ENCODE measurements at places on chromosomes 16 and 17.

- DNase-seq: no peak
Observed at GRCh38 chr17:55430541-55431288, 9.1 kb upstream of the MMD start.

DNA sequence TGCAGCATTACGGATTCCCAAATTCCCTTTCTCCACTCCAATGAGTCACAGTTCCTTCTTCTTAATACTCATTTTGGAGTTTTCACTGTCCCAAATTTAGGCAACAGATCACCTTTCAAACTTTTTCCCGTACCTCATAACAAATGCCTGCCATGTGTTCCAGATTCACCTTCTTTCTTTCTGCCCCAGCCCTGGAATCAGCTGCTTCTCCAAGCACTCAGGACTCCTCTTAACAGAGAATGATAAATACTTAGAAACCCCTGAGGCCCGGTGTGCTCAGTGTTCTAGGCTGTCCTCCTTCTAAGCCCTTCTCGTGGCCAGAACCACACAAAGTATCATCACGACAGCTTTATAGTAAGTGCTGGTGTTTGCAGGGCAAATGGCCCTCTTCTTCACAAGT lies 14.9 kb downstream of the CSNK1D start:
- no peak for DNase-seq

DNA sequence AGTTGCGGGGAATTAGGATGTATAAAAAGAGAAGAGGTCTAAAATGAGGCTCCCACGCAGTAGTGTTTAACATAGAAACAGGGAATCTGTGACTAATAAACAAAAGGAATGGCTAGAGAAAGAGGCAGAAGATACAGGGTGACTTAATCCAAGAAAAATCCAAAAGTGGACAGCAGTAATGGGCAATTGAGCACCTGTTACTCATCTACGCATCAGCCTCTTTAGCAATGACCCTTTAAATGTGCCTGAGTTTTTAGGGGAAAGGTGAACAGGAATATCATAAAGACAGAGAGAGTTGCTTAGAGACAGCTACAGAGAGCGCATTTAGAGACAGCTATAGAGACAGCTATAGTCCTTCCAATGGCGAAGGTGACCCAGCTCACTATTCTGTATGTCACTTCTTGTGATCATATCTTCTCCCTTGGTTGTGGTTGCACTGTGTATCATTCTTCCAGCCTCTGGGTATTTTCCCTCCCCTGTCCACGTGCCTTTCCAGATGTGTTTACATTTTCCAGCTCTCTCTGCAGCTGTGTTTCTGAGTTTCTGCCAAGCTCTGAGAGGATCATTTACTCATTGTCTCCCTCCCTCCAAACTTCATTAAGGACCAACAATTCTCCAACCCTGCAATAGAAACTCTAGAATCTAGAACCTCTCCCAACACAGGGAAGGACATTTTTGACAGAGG lies 61.5 kb downstream of the MYOCD start:
- no peak for DNase-seq

DNA sequence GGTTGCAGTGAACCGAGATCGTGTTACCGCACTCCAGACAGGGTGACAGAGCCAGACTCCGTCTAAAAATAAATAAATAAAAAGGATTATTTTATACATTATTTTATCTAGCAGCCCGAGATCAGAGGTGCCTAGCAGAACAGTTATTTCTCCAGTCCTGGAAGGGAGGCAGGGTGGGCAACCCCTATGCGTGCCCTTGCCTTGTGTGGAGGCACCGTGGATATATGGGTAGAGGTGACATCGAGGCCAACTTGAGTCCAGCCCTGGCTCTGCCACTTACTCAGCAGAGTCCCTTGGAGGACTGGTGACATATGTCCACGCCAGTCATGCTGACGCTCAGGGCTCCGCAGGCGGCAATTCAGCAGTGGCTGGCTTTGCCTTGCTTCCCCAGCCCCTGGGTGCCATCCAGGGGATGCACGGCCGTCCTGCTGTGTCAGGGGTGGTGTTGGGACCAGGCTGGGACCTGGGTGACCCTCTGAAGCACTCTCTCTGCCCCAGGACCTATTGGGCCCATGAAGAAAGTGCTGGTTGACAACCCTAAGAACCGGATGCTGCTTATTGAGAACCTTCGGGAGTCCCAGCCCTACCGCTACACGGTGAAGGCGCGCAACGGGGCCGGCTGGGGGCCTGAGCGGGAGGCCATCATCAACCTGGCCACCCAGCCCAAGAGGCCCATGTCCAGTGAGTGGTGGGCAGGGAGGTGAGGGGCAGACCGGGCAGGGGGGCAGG lies 13.2 kb downstream of the GALK1 start:
- DNase-seq: no peak

GRCh38 chr17:17387498-17388362 lies 84.6 kb downstream of the NT5M start:
- DNase-seq: peak; percentile 54

GRCh38 chr16:8863594-8864424 lies 5.0 kb downstream of the CARHSP1 start:
- no peak for DNase-seq

- no peak for DNase-seq
Observed at GRCh38 chr16:83768986-83769385, 38.8 kb upstream of the HSBP1 start.

DNA sequence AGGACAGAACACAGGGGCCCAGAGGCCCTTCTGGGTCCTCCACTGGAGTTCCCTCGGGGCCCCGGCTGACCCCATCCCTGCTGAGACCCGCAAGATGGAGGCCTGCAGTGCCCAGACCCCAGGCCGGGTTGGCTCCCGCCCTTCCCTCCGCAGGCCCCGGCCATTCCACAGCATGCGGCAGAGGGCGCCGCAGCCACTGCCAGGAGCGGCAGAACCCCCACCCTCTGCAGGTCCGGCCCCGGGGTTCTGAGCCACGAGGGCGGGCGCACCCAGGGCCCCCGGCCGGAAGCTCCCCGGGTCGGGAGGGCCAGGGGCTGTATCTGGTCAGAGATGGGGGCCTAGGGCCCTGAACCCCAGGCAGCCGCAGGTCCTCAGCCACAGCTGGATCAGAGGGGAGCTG lies 2.4 kb upstream of the PERCC1 start:
- no peak for DNase-seq

DNA sequence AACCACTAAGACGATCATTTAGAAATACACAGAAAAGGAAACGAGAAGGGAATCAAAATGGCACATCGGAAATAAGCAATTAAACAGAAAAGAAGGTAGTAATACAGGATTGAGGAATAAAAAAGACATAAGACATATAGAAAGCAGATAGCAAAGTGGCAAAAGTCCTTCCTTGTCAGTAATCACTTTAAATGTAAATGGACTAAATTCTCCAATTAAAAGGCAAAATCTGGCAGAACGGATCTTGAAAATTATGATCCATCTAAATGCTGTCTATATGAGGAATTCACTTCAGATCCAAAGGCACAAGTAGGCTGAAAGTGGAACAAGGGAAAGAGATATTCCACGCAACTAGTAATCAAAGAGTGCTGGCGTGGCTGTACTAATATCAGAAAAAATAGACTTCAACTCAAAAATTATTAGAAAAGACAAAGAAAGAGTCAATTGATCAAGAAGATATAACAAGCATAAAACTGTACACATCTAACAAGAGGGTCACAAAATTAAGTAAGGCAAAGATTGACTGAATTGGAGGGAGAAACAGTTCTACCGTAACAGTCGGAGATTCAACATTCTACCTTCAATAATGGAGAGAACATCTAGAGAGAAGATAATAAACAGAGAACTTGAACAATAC lies 36.8 kb upstream of the METRNL start:
- no peak for DNase-seq

DNA sequence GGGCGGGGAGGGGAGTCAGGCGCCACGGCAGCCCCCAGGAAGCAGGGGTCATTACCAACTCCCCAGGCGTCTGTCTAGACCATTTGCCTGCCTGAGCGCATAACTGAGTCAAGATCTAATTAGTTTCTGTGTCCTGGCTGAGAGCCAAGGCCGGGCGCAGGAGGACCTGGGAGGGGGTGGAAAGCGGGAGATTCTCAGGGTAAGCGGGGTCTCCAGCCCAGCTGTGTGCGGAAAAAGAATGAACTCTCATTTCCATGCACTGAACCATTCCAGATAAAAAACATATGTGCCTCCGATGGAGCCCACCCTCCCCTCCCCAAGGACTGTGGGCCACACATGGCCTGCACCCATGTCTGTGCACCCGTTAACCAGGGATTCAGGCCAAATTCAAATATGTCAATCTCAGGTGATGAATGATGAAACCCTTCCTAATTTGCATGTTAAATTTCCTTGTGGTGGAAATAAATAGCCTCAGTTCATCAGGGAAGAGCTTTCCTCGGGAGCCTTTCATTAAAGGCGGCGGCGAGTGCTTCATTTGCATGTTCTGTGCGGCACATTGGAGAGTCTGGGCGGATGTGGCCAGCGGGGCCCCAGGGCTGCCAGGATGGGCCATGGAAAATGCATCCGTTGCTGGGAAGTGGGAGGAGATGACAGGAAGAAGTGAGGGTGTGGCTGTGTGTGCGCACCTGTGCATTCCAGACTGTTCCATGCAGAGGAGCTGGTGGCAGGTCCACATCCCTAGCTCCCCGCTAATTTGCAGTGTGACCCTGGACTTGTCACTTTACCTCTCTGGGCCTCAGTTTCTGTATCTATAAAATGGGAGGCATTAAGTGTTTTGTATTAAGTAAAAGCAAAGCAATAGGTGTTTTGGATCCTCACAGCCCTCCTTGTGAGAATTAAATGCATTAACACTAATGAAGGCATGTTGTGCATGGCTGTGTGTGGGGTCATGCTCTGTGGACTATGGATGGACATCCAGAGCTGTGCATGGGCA lies 151.1 kb downstream of the SDK2 start:
- no peak for DNase-seq

DNA sequence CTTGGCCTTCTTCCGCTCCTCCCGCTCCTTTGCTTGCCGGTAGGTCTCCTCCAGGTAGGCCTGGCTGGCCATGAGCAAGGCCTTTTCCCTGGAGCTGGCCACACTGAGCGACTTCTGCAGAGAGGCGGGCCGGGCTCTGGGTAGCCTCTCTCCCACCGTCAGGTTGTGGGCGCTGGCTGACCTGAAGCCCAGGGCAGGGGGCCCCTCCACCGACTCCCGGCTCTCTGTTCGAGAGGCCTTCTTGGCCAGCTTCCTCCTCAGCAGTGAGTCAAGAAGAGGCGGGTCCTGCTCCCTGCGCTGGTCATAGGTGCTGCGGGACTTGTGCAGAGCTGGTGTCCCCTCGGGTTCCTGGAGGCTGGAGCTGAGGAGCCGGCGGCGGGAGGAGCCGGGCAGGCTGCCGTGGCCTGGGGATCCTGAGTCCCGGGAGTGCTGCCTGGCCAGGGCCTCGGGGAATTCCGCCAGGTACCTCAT lies 12.8 kb downstream of the GPR179 start:
- no peak for DNase-seq

GRCh38 chr17:10304758-10305300 lies 68.0 kb downstream of the MYH13 start:
- DNase-seq: no peak

GRCh38 chr16:49276646-49277385 lies 4.8 kb downstream of the CBLN1 start:
- no peak for DNase-seq

DNA sequence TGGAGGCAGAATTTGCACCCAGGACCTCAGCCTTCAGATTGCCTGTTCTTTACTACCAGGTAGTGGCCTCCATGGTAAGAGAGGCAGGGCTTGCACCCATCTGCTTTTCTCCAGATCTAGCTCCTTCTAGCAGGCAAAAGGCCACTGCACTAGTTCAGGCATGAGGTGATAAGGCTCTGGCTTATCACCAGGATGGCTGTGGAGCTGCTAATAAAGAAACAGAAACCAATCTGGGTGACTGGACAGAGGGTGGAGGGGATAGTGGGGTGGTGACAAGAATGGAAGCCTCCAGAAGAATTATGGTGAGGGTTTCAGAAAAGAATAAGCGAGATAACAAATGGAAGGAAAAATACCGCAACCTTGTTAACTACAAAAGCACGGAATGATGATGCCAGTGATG lies 15.5 kb upstream of the SUPT4H1 start:
- DNase-seq: no peak

GRCh38 chr17:36665417-36665816 lies 64.0 kb downstream of the MRM1 start:
- DNase-seq: peak; percentile 68

Measured in urothelium cell line (cell line).